ENCODE measurements at places on chromosomes 6 and 20. TPM values are rescaled to one million over a fixed set of nuclear protein-coding genes. Genes with fewer than 3 reads are reported as not detected.

GRM4 gene
- total RNA-seq, result not detected

DLGAP4 gene
- total RNA-seq, result 66.0 TPM

TRIM10 gene
- total RNA-seq, result not detected

DNA sequence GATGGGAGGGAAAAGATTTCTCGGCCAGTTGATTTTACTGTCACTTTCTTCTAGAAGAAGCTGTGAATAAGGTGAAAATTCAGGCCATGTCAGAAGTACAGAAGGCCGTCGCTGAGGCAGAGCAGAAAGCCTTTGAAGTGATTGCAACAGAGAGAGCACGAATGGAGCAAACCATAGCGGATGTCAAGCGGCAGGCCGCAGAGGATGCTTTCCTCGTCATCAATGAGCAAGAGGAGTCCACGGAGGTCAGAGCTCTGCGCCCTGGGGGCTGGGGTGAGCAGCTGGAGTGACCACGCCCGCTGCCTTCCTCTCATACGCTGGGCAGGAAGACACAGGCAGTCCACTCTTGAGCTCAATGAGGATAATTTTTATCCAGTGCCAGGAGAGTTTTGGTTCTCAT lies 21.8 kb upstream of the C20orf144 start:
- no peak for DNase-seq

GRCh38 chr20:61449057-61449609 lies 197.1 kb downstream of the CDH4 start:
- no peak for DNase-seq

- DNase-seq, result no peak
These were observed 24.5 kb downstream of the PLCG1 start for GRCh38 chr20:41161886-41162285.

DNA sequence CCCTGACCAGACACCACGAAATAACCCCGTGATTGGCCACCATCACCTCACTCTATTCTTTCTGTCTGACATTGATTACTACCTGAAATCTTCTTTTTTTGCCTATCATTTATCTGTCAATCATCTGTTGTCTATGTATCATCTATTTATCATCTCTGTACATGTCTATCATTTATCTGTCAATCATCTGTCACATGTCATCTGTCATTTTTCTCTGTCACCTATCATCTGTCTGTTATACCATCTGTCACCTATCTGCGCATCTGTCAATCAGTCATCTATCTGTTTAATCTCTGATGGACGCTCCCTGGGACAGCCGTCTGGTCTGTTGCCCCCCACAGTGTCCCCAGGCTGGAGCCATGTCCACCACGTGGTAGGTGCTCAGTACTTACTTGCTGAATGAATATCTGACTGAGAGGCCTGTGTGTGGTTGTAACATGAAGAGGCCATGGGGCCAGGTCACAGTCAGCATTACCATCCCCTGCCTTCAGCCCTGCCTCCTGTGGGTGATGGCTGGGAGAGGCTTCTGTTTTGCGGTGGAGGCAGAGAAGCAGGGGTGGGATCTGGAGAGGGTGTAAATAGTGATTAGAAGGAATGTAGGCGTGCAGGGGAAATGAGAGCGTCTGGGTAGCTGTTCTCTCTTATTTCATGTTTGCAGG lies 302.7 kb downstream of the QKI start:
- DNase-seq, result no peak

- no peak for DNase-seq
These were observed 12.0 kb upstream of the RAET1E start for GRCh38 chr6:149909701-149910470.

- DNase-seq, result no peak
These were observed 517.8 kb downstream of the CDH26 start for GRCh38 chr20:60476045-60476444.

- DNase-seq, result no peak
These were observed 101.8 kb downstream of the TNFAIP3 start for GRCh38 chr6:137968901-137969300.

GRCh38 chr20:53829724-53830521 lies 236.3 kb upstream of the ZNF217 start:
- DNase-seq, result no peak

Measured in adrenal gland (tissue), 19 donors.